ENCODE measurements at places on chromosomes 7 and 10.
A peak's percentile ranks its signal among the peaks of the same experiment; 100 is the strongest.

DNA sequence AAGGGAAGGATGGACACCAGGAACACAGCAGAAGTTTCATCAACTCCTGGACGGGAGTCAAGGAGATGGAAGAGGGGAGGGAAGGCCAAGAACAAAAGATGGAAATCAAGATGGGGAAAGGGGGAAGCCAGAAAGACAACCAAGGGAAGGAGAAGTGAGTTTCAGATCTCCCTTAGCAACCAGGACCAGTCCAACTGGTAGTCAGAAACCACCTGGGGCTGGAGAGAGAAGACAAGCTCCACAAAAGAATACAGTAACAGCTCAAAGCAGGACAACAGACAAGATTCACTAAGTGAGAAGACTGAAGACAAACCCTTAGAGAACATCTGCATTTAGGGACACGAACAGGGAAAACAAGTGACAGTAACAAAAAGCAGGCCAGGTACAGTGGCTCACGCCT, 30.6 kb downstream of the CDCA7L start:
- DNase-seq: no peak

DNA sequence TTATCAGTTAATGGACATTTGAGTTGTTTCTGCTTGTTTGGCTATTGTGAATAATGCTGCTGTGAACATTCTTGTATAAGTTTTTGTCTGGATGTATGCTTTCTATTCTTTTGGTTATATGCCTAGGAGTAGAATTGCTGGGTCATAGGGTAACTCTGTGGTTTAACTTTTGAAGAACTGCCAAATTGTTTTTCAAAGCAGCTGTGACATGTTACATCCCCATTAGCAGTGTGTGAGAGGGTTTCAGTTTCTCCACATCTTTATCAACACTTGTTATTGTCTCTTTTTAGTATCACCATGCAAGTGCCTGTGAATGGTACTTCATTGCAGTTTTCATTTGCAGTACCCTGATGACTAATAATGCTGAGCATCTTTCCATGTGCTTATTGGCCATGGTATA, 2.1 kb upstream of the NDUFB8 start:
- DNase-seq: no peak

DNA sequence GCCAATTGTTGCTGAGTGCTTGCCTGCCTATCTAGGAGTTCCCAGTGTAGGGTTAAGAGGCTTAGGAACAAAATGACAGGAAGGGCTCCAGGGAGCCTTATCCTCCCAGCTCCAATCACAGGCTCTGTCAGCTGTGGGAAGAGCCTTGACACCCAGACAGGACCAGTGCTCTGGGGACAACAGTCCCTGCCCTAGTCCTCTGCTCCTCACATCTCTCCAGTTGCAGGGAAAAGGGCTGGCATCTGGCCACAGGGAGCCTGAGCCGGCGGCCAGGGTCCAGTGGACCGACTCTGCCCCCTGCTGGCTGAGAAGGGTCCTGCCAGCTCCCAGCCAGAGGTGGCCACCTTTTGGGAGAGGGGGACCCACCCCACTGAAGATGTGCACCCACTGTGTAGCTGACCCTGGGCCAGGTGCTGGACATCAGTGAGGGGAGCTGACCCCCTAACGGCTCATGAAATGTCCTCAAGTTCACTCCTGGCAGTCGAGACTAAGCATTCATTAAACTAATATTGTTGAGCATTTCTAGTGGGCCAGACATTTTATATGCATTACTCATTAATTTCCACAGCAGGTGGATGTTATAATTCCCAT, 17.6 kb downstream of the DNAJB12 start:
- peak; percentile 94 for DNase-seq

GRCh38 chr10:51183783-51184182, 109.5 kb downstream of the PRKG1 start:
- no peak for DNase-seq

DNA sequence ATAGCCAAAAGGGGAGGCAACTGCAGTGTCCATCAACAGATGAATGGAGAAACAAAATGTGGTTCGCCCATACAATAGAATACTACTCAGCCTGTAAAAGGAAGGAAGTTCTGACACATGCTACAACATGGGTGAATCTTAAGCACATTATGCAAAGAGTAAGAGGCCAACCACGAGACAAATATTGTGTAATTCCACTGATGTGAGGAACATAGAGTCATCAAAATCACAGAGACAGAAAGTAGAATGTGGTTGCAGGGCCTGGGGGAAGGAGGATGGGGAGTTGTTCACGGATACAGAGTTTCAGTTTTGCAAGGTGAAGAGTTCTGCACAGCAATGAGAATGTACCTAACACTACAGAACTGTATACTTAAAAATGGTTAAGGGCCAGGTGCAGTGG, 13.7 kb upstream of the C10orf71 start:
- peak; percentile 34 for DNase-seq

- DNase-seq: no peak
Observed at GRCh38 chr7:115679976-115680375, 350.6 kb downstream of the TFEC start.

- no peak for DNase-seq
Observed at GRCh38 chr7:142383841-142384492, 126.1 kb upstream of the PRSS58 start.

- peak; percentile 2 for DNase-seq
Observed at GRCh38 chr7:5777932-5778331, 3.5 kb downstream of the RNF216 start.

DNA sequence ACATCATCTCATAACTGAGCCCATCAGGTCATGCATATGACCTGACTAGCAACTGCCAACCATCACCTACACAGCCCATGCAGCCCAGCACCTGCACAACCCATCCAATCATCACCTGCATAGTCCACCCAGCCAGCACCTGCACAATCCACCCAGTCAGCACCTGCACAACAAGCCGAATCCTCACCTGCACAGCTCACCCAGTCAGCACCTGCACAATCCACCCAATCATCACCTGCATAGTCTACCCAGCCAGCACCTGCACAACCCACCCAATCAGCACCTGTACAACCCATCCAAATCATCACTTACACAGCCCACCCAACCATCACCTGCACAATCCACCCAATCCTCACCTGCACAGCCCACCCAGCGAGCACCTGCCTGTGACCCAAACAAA, 33.4 kb upstream of the WDFY4 start:
- DNase-seq: no peak

Data from sigmoid colon (tissue), 7 donors.